Right atrium auricular region (tissue), 2 donors: ENCODE measurements at places on chromosomes 6 and 20. TPM values are rescaled to one million over a fixed set of nuclear protein-coding genes. Genes with fewer than 3 reads are reported as not detected.

DNA sequence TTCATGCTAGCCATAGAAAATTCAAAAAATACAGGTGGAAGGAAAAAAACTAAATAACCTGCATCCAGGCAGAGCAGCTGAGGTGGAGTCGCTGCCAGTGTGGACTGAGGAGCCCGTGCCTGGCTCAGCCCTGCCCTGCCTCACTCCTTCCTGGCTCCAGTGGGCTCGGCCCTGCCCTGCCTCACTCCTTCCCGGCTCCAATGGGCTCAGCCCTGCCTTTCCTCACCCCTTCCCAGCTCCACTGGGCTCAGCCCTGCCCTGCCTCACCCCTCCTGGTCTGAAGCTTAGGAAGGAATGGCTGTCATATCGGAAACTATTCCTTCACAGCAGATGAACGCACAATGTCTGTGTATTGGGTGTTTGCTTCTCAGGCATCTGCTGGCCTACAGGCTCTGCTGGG is 142.1 kb downstream of the SMOC2 start:
- H3K4me3 ChIP-seq = no peak overlapping the region
- no peaks in the 10 kb centered on the region for H3K4me1 ChIP-seq
- H3K27me3 ChIP-seq = no peaks in the 10 kb centered on the region
- no peaks in the 10 kb centered on the region for H3K36me3 ChIP-seq
- no peak for DNase-seq

GRCh38 chr6:155115893-155116570 is 120.9 kb downstream of the TIAM2 start:
- no peak for DNase-seq
- H3K27me3 ChIP-seq = no peaks in the 10 kb centered on the region

GRCh38 chr20:5890773-5891441 is 59.4 kb downstream of the TRMT6 start:
- no peak overlapping the region for H3K4me3 ChIP-seq
- H3K36me3 ChIP-seq = no peaks in the 10 kb centered on the region
- H3K4me1 ChIP-seq = no peaks in the 10 kb centered on the region
- no peak for DNase-seq
- peak overlapping the region; percentile 87 for H3K27ac ChIP-seq
- H3K27me3 ChIP-seq = no peaks in the 10 kb centered on the region

Gene FRS3
- 3.4 TPM for total RNA-seq

Gene PROKR2
- total RNA-seq = not detected

Gene NRSN1
- not detected for total RNA-seq
